ENCODE measurements at places on chromosomes 12 and 14.

- DNase-seq, result no peak
Measured at GRCh38 chr14:60647081-60647836, 2.0 kb downstream of the SIX1 start.

GRCh38 chr12:67271976-67272375 lies 2.8 kb downstream of the CAND1 start:
- DNase-seq, result no peak

DNA sequence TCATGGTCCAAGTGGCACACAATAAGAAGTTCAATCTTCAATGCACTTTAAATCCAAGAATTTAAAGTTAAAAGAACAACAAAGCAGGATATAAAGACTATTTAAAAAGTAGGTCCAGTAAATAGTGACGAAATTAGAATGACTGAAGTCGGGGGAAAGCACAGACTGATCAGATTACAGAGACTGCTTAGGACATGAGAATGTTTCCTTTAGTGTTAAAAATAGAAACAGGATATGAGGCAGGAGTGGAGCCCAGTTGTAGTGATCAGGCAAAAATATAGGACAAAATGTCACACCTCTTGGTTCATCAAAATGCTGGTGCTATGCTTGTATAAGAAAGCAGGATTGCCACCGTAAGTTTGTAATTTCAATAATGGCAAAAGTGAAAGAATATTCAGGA lies 52.2 kb upstream of the CD163 start:
- no peak for DNase-seq

GRCh38 chr12:32454075-32454474 lies 54.7 kb downstream of the FGD4 start:
- no peak for DNase-seq

DNA sequence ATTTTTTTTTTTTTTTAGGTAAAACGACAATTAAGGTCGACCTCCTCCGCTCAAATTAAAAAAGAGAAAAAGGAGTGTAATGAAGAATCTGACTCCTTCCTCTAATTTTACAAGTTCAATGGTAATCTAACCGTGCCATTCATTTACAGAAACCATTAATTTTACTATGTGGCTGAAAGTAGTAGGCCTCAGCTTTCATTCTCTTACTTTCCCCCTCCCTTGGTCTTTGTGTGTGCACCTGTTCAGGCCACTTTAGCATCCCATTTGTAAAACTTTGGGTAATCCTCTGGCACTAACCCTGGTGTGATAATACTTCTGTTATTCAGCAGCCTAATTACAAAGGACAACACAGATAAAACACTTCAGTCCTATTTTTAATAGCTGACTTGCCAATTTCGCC lies 128.1 kb downstream of the ASCL1 start:
- no peak for DNase-seq

GRCh38 chr14:27688841-27689444 lies 1077.6 kb upstream of the FOXG1 start:
- no peak for DNase-seq

DNA sequence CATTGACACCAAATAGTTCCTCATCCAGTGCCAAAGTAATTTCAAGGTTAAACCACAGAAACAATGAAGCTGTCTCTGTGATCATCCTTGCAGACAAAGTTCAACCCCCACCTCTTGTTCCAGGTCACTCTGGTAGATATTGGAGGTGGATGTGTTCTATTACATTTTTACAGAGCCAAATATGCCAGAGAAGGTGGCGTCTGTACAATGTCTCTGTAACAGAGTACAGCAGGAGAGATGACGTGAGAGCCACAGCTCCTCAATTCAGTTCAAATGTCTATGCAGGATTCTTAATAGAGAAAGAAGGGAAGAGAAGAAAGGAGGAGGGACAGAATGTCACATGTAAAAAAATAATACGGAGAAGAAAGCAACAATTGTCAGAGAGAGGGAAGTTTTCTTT lies 268.3 kb upstream of the OR4E1 start:
- no peak for DNase-seq

- DNase-seq, result no peak
Measured at GRCh38 chr12:6827437-6827911, 733 bp upstream of the P3H3 start.

- no peak for DNase-seq
Measured at GRCh38 chr12:17035372-17035771, 429.4 kb upstream of the LMO3 start.

- no peak for DNase-seq
Measured at GRCh38 chr14:93113678-93114067, 2.1 kb downstream of the ITPK1 start.

DNA sequence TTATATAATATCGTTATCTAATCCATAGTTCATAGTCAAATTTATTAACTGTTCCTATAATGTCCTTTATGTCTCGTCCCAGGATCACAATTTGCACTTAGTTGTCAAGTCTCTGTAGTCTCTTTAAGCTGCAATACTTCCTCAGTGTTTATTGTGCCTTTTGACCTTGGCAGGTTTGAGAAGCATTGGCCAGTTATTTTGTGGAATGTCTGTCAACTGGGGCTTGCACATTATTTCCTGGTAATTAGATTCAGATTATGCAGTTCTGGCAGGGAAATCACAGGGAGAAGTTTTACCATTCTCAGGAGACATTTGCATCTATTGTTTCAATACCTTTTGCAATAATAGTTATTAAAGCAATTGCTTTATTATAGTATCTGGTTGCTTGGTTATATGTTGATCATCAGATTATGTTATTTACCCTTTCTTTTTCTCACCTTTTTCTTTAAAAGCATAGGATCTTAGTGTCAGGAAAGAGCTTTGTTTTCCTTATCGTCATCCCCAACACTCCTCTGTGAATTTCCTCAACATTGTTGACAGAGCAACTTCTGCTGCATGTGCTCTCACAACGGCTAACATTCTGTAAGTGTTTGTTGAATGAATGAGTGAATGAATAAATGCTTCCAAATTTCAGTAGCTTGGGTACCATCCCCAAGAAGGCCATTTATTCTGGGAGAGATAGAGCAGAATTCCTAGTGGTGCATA lies 3.7 kb upstream of the ART4 start:
- DNase-seq, result no peak

DNA sequence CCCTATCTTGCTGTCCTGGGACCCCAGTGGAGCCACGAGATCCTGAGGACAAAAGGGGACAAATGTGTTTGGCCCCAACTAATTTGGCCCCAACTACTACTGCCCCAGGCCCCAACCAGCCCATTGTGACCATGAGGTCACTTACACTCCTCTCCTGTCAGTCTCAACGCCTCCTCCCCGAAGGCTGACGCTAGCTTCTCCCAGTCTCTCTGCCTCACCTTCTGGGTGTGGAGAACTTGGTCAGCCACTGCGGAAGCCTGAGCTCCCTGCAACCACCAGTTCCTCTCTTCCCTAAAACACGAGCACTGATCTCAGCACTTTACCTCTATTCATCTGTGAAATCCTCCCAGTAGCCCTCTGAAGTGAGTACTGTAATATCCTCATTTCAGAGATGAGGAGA lies 13.3 kb downstream of the FAM181A start:
- DNase-seq, result no peak

DNA sequence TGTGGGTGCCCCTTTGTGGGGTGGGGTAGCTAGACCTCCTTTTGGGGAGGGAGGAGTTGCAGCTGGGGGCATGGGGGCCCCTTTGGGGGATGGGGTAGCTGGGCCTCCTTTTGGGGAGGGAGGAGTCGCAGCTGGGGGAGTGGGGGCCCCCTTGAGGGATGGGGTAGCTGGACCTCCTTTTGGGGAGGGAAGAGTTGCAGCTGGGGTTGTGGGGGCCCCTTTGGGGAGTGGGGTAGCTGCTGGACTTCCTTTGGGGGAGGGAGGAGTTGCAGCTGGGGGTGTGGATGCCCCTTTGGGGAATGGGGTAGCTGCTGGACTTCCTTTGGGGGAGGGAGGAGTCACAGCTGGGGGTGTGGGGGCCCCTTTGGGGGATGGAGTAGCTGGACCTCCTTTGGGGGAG lies 7.0 kb downstream of the NACA start:
- no peak for DNase-seq

DNA sequence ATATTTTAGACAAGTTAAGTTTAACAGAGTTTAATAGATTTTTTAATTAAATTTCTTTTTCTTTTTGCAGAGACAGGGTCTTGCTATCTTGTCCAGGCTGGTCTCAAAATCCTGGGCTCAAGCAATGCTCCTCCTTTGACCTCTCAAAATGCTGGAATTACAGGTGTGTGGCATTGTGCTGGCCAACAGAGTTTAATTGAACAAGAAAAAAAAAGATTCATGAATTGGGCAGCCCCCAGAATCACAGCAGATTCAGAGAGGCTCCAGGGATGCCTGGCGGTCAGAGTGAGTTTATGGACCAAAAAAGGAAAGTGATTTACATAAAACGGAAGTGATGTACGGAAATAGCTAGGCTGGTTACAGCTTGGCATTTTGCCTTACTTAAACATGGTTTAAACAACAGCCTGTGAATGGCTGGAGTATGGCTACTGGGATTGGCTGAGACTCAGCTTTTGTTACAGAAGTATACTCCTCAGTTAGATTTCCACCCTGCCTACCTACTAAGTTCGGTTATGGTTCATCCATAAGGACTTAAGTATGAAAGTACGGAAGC lies 14.5 kb upstream of the TESPA1 start:
- DNase-seq, result no peak

GRCh38 chr14:50068496-50068895 lies 47.9 kb downstream of the VCPKMT start:
- no peak for DNase-seq

- no peak for DNase-seq
Measured at GRCh38 chr14:105860615-105861580, 334.5 kb downstream of the TMEM121 start.

DNA sequence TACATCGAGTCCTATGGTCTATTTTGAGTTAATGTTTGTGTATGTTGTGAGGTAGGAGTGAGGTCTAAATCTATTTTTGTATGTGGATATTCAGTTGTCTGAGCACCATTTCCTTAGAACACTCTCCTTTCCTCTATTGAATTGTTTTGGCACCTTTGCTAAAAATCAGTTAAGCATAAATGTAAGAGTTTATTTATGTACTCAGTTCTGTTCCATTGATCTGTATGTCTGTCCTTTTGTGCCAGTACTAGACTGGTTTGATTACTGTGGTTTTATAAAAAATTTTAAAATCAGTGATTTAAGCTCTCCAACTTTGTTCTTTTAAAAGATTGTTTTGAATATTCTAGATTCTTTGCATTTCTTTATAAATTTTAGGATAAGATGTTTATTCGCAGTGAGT lies 70.1 kb upstream of the PCNX4 start:
- DNase-seq, result no peak

- no peak for DNase-seq
Measured at GRCh38 chr12:124650912-124651311, 83.5 kb upstream of the NCOR2 start.

DNA sequence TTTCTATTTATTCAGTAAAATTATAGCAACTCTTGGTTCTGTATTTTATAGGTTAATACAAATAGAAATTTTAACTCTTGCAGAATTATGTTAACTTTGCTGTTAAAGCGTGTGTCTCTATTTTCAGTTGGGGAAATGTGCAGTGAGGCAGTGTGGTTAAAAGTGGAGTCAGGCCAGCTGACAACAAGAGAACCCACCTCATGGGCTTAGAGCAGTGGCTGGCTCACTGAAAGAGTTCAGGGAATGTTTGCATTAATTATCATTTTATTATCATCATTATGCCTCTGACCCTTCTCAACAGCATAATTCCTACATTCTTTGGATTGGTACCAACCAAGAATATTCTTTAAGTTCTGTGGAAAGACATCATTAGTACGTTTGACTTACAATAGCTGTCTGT lies 163.8 kb downstream of the DERA start:
- DNase-seq, result no peak

DNA sequence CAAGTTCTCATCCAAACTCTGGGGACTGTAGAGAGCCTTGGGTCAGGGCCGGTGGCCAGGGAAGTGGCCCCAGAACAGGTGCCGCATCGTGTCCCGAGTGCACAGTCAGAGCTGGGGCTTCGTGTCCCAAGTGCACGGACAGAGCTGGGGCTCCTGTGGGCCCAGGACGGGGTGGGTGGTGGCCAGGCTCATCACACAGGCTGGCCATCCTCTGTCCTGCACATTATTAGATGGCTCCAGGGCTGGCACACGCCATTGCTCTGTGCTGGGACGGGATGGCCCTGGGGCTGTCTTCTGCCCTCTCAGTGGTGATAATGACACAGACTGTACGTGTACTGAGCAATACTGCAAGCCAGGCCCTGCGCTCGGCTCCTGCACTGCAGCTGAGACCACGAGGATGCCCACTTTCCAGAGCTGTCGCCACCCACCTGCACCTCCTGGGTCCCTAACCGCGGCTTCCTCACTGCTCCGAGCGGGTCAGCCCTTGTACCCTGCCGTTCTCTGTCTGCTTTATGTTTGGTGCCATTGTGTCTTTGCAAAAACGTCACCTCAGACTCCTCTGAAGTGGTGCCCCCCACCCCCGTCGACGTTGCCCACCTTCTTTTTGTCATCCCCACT lies 1.9 kb downstream of the FBRSL1 start:
- DNase-seq, result no peak

DNA sequence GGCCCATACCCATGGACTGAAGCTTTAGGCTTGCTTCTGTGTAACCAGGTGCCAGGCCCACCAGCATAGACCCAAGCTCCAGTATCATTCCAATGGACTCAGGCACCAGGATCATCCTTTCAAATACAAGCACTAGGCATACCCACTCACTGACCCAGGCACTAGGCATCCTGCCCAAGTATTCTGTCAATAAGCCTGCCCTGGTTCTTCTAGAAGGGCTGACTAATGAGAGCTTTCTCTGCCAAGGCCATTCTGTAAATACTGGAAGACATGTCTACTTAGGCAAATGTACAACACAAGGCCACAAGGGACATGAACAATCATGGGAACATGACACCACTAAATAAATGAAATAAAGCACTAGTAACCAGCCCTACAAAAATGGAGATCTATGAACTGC lies 352.2 kb downstream of the FSCB start:
- DNase-seq, result no peak

GRCh38 chr14:74444866-74445265 lies 18.9 kb upstream of the SYNDIG1L start:
- DNase-seq, result no peak

- DNase-seq, result no peak
Measured at GRCh38 chr14:68976160-68977067, 2.7 kb downstream of the ACTN1 start.

DNA sequence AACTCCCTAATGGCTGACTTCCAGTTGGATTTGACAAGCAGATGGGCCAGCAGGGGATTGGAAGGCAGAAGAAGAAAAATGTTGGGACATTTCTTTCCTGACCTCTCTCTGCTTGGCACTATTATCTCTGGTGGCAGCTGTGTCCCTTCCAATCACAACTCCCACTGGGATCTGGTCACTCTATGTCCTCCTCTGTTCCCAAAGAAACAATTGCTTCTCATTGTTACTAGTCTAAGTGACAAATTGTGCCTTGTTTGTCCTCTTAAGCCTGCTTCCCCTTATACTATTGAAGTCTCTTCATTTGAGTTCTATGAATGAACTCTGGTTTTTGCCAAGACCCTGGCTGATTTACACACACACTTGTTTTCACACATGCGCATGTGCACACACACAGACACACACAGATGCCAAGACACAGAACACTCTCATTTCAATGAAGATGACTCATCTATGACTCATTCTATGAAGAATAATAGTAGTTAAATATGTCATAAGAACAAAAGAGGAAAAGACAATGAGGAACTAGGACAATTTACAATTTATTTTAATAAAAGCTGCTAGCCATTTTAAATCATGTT lies 83.0 kb upstream of the FAR2 start:
- no peak for DNase-seq

GRCh38 chr12:47849261-47849660 lies 29.6 kb upstream of the HDAC7 start:
- no peak for DNase-seq

- DNase-seq, result no peak
Measured at GRCh38 chr12:116384691-116385485, 107.4 kb upstream of the MED13L start.

GRCh38 chr12:64912516-64913255 lies 88.2 kb downstream of the TBC1D30 start:
- DNase-seq, result no peak
